DND-41 (cell line): ENCODE measurements at places on chromosomes 13 and 19.
A peak's percentile ranks its signal among the peaks of the same experiment; 100 is the strongest.

DNA sequence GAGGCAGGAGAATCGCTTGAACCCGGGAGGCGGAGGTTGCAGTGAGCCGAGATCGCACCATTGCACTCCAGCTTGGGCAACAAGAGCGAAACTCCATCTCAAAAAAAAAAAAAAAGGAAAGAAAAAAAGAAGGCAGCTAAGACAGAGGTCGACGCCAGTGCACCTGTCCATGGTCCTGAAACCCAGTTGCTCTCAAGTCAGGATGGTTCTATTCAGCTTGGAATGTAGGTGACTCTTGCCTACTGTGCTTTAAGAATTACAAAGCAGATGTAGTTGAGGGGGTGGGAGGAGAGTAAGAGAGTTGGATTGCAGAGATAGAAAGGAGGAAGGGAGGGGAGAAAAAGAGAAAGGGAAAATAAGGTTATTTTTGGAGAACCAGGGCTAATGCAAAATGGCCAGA is 18.7 kb downstream of the CACNG7 start:
- DNase-seq: peak; percentile 76
- H3K4me1 ChIP-seq: no peaks in the 10 kb centered on the region
- no peaks in the 10 kb centered on the region for H3K36me3 ChIP-seq
- no peak overlapping the region for H3K27ac ChIP-seq

DNA sequence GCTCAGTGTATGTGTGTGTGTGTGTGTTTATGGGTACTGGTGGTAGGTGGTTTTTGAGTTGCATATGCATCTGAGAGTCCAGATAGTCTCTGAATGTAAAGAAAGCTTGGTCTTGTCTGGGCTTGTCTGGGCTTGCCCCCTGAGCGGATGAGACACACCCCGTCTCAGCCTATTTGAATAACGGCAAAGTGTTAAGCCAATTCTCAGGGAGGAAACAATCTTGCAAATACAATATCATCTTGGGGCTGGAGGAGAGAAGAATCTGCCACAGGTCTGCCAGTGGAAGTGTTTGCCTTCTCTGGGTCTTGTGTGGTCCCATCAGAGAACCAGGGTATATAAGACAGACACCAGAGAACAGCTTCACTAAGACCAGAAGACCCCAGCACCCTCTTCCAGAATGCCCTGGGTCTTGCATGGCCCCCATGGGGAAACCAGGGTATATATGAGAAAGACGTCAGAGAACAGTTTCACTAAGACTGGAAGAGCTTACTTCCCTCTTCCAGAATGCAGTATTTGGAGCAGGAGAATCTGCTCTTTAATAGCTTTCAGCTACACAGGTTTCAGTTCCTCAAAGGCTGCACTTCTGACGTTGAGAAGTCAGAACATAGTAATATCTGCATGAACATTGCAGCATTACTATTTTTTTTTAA is 13.3 kb downstream of the CD70 start:
- H3K27ac ChIP-seq: peak overlapping the region; percentile 97
- H3K36me3 ChIP-seq: no peaks in the 10 kb centered on the region; the same call in 1 of the 2 replicates
- peak; percentile 91 for DNase-seq
- H3K27me3 ChIP-seq: no peaks in the 10 kb centered on the region

DNA sequence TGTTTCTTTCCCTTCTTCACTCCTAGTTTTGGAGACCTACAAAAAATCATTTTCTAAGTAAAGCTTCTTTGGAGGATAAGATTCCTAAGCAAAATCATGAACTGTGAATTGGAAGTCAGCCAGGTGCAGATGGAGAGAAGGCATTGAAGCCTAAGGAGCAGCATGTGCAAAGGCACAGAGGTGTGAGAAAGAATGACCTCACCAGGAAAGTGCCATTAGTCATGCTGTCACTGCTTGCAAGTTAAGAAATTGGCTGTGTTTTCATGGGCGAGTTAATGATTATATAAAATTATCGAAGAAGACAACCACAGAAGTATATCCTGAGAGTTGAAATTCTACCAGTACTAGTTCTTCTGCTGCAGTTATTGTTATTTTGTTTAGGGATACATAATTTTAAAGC is 80.3 kb upstream of the KLHL1 start:
- DNase-seq: no peak
- no peak overlapping the region for H3K27ac ChIP-seq
- H3K27me3 ChIP-seq: no peaks in the 10 kb centered on the region
- no peaks in the 10 kb centered on the region for H3K36me3 ChIP-seq
- H3K4me1 ChIP-seq: no peaks in the 10 kb centered on the region
- H3K4me3 ChIP-seq: no peak overlapping the region

DNA sequence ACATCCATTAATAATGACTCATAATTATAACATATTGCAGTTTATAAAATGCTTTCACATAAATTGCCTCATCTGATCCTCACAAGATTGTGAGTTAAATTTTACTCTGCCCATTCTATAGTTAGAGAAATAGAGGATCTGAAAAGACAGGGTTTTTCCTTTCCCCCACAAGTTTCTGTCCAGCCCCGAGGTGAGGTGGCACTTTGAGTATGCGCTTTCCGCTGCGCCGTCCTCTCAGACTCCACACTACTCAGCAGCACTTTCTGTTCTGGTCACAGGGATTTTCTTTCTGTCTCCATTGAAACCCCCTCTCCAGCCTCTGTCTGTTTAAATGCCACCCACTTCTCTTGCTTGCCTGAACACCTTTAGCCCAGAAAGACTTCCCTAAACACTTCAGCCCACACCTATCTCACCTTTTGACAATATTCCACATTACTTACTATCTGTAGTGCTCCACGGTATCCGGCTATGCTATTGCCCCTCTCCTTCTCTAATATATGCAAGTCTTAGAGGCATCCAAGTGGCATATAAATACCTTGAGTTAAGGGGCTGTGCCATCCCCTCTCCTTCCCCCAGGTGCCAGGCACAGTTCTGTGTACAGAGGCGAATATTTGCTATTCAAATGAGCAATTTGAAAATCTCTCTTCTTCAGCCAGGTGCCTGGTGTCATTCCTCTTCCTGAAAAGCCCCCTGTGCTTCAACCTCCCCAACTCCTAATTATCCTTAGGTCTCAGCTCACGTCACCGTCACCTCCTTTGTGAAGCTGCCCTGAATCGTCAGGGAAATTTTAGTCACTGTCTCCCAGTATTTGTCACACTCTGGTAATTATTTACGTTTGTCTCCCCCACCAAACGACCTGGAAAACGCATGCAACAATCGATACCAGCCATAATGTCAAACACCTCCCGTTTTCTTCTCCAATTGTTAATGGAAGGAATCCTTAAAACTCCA is 268.7 kb downstream of the NHLRC3 start:
- no peaks in the 10 kb centered on the region for H3K36me3 ChIP-seq
- H3K4me3 ChIP-seq: no peak overlapping the region
- no peaks in the 10 kb centered on the region for H3K27me3 ChIP-seq
- no peak for DNase-seq
- H3K27ac ChIP-seq: no peak overlapping the region

- H3K36me3 ChIP-seq: no peaks in the 10 kb centered on the region
- no peaks in the 10 kb centered on the region; the same call in 1 of the 2 replicates for H3K4me1 ChIP-seq
- H3K27ac ChIP-seq: no peak overlapping the region
- DNase-seq: no peak
- H3K4me3 ChIP-seq: no peak overlapping the region
Observed at GRCh38 chr13:30409886-30410704, 12.2 kb upstream of the UBE2L5 start.

GRCh38 chr13:80523134-80523533 is 182.2 kb upstream of the SPRY2 start:
- no peak overlapping the region for H3K4me3 ChIP-seq
- H3K27me3 ChIP-seq: no peaks in the 10 kb centered on the region
- no peaks in the 10 kb centered on the region for H3K4me1 ChIP-seq
